Stimulated activated CD8-positive, alpha-beta memory T cell treated with anti-CD3 and anti-CD28 coated beads, Interleukin-7, amount 100 ng/mL, for 48 hours (primary cell): ENCODE measurements at places on chromosomes 16 and 17.

DNA sequence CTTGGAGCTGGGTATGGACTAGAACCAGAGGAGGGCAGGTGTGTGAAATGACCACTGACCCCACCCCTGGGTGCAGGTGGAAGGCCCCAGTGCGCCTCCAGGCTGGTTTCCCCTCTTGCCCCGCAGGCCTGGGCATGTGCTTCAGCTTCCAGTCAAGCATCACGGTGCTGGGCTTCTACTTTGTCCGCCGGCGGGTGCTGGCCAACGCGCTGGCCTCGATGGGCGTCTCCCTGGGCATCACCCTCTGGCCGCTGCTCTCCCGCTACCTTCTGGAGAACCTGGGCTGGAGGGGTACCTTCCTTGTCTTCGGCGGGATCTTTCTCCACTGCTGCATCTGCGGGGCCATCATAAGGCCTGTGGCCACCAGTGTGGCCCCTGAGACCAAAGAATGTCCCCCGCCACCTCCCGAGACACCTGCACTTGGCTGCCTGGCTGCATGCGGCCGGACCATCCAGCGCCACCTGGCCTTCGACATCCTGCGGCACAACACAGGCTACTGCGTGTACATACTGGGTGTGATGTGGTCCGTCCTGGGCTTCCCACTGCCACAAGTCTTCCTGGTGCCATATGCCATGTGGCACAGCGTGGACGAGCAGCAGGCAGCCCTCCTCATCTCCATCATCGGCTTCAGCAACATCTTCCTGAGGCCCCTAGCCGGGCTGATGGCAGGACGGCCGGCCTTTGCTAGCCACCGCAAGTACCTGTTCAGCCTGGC lies 9.7 kb upstream of the ARMC7 start:
- no peak for DNase-seq

DNA sequence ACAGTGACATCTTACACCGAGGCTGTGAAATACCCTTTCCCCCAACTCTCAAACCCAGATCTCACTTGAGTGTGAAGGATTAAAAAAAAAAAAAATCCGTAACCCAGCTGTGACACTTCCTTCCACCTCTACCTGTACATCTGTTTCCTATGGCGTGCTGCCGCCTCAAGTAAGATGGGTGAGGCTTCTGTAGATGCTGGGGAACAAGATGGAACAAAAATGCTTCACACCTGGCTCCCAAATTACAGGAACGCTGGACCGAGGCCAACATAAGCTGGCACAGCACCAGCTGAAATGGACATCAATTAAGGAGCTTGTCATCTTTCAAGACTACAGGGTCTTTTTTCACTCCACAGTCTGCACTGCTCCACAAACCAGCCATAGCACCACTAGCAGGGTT lies 95.9 kb downstream of the HIC1 start:
- no peak for DNase-seq

- no peak for DNase-seq
Measured at GRCh38 chr17:69761767-69762321, 313.2 kb upstream of the KCNJ16 start.

- DNase-seq = no peak
Measured at GRCh38 chr16:11398851-11399250, 53.6 kb downstream of the RMI2 start.

DNA sequence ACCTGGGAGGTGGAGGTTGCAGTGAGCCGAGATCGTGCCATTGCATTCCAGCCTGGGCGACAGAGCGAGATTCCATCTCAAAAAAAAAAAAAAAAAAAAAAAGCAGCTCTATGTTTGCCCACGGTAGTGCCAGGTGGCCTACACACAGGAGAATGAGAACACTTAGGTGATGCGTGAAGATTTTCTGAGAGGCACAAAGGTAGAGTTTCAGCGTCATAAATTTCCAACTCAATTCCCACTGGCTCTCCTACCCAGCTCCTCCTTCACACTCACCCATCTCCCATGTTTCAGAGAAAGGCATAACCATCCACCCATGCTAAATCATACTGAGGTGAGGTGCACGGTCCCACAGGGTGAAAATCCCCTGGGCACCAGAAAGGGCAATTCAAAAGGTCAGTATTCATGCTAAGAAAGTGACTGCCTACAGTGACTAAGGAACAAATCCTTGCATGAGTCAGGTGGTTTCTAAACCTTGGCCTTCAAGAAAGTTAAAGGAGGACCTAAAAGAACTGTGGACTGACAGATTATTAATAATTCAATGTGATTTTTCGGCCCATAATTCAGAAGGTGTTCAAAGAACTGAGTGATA lies 4.8 kb downstream of the DCAKD start:
- no peak for DNase-seq

- DNase-seq = no peak
Measured at GRCh38 chr16:80667925-80668324, 127.1 kb downstream of the DYNLRB2 start.
